OCI-LY7 (cell line): ENCODE measurements at places on chromosomes 16 and 17. TPM values are rescaled to one million over a fixed set of nuclear protein-coding genes. Genes with fewer than 3 reads are reported as not detected.

Gene CYTH1
- 148 and 156 TPM in 2 replicates for total RNA-seq

Gene FBXL20
- total RNA-seq = 12.2 and 12.3 TPM in 2 replicates

Gene KCNH4
- not detected in 2 replicates for total RNA-seq

Gene CA4
- total RNA-seq = not detected in 2 replicates

Gene GUCY2D
- total RNA-seq = not detected in 2 replicates

Gene MARVELD3
- total RNA-seq = not detected in 2 replicates

Gene WNT3
- 5.1 and 5.5 TPM in 2 replicates for total RNA-seq

Gene HSD17B1
- total RNA-seq = 2.1 and 2.2 TPM in 2 replicates

Gene AHSP
- not detected in 2 replicates for total RNA-seq

Gene TMC6
- total RNA-seq = 234 and 258 TPM in 2 replicates

Gene SLC6A2
- total RNA-seq = not detected in 2 replicates

Gene USB1
- total RNA-seq = 39.5 and 48.3 TPM in 2 replicates

Gene CNGB1
- total RNA-seq = not detected in 2 replicates

Gene MYADML2
- not detected in 2 replicates for total RNA-seq

Gene SYNGR3
- total RNA-seq = 10.3 and 12.0 TPM in 2 replicates
